ENCODE measurements at places on chromosomes 13 and 19.

GRCh38 chr19:49801966-49802661 is 11.0 kb downstream of the FUZ start:
- no peak for DNase-seq

DNA sequence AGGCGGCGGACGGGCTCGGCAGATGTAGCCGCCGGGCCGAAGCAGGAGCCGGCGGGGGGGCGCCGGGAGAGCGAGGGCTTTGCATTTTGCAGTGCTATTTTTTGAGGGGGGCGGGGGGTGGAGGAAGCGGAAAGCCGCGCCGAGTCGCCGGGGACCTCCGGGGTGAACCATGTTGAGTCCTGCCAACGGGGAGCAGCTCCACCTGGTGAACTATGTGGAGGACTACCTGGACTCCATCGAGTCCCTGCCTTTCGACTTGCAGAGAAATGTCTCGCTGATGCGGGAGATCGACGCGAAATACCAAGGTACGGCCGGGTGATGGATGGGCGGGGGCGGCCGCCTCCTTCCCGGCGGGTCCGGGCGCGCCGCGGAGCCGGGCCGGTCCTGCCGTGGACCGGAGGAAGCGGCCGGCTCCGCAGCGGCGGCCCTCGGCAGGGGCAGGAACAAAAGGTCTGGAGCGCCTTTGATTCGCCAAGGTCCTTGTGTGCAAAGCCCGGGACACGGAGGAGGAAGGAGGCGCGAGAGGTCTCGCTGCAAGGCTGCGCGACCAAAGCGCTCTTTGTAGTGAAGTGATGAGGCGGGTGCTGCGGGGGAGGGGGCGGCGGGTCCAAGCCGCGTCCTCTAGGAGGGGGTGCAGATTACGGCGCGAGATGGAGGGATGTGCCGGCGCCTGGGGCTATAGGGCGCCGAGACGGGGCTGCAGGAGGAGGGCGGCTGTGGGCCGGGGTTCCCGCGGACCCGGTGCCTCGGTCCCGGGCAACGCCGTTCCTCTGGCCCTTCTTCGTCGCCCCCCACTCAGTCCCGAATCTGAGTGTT is 689 bp downstream of the ING1 start:
- DNase-seq: peak; percentile 72

- DNase-seq: no peak
These were observed 1.1 kb downstream of the FPR1 start for GRCh38 chr19:51750400-51751094.

GRCh38 chr13:45132369-45133064 is 12.2 kb downstream of the GTF2F2 start:
- no peak for DNase-seq

- no peak for DNase-seq
These were observed 88.8 kb downstream of the IER2 start for GRCh38 chr19:13238891-13239534.

- no peak for DNase-seq
These were observed 120.9 kb upstream of the FREM2 start for GRCh38 chr13:38566023-38566422.

DNA sequence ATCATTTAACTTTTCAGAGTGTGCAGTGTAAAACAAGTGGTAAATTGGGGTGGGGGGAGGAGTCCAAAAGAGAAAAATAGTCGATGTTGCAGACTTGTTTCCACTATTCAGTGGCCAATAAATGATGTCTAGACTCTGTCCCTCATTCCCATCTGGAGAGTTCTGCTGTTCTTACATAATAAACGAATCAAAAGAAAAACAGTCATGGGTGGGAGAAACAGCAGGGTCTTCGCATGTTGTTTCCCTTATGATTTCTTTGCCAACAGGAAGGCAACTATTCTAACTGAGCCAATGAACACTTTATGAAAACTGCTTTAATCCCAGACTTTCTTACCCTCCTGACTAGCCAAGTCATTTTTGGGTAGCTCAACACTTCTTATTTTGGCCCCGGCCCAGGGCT is 615.5 kb downstream of the FGF9 start:
- no peak for DNase-seq

DNA sequence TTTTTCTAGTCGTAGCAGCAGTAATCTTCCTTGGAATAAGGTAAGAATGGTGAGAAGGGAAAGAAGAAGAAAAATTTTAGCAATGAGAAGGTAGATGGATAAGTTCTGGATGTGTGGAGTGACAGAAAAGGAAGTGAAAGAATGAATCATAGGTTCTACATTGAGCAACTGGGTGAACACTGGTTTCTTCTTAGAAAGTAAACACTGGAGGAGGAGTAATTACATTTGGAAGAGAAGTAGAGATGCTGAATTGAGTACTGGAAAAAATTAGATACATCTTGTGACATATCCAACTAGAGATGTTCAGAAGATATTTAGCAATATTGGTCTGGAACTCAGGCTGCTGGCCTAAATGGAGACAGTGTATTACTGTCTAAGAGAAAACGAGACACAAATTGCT is 148.5 kb downstream of the GPC5 start:
- DNase-seq: no peak

DNA sequence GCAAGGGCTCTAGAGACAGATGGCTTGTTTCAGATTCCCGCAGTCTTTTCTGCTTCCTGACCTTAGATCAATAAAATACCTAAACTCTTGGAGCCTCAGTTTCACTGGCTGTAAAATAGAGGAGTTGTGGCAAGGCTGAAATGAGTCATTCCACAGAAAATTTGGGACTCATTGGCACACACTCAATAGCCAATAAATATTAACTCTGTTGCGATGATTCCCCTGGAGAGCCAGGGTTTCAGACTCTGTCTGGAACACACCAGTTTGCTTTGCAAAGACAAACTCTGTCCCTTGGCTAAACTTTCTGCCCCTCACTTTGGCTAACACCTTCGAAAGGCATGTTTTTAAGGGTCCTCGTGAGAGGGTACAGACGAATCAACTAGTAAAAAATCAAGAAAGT is 18.1 kb upstream of the UBE2L5 start:
- DNase-seq: no peak

DNA sequence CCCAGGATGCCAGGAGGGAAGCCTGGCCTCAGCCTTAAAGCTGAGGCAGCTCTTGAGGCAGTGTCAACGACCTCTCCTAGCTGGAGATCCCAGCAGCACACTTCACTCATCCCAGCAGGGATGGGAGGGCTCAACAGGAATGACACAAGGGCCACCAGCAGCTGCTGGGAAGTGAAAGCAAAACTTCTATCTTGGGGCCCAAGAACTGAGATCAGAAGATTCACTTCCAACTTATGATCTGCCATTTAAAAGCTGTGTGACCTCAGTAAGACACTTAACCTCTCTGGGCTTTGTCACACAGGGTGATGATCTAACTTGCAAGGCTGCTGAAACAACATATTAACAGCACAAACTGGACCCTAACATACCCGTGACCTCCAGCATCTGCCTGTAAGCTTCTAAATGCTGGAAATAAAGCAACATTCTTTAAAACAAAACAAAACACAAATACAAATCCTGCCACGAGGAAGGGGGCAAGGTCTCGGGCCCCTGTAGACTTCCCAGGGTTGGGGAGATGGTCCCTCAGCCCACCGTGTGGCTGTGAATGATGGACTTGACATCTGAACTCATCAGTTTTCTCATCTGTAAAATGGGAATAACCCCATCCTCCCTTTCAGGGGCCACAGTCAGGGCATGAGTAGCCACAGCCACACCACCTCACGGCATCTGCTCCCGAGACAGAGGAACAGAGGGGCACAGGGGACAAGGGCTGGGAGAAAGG is 22.7 kb downstream of the ELL start:
- no peak for DNase-seq

DNA sequence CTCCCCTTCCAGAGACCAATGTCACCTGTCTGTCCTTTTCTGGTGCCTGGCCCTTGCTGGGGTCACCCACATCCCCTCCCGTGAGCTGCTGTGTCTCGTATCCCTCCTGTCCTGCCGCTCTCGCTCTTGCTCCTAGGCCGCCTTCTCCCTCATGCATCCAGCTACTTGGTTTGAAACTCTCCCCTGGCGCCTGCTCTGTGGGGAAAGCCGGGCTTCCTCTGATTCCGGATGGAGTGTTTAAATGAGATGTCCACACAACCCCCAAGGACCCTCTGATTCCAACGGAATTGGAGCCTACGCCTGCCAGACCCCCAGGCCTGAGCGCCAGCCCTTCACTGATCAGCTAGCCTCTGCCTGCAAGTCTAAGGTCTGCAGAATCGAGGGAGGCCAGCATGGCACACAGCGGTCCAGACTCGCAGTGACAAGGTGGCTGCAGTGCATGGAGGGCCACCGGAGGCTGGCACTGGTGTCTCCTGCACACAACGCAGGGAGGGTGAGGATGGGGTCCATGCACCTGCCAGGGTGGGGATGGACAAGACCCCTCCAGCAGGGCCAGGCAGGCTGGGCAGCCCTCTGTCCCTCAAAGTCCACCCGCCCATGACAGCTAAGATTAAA is 47.2 kb downstream of the RFX2 start:
- DNase-seq: no peak

DNA sequence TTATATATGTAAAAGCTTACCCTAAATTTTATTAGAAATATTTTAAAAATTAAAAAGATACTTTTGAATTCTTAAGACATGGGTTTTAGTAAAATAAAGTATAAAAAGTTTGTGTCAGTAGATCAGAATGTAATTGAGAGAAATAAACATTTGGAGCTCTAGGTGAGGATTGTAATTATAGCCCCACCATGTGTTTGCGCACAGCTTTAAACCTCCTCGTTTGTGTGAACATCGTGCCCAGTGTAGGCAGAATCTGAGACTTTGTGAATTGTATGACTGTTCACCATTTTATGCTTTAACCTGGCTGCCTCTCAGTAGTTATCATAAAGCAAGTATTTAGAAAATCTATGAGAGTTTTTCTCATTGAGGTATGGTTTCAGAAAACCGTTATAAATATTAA is 29.1 kb downstream of the CUL4A start:
- no peak for DNase-seq
